Stimulated activated naive CD8-positive, alpha-beta T cell treated with anti-CD3 and anti-CD28 coated beads, Interleukin-15, Interleukin-2, amounts not matched to agents 100 U/mL and 50 U/mL, for 24 hours (primary cell): ENCODE measurements at places on chromosomes 5 and 9.

GRCh38 chr9:88243736-88244135 lies 105.5 kb upstream of the SPATA31C2 start:
- no peak for DNase-seq

DNA sequence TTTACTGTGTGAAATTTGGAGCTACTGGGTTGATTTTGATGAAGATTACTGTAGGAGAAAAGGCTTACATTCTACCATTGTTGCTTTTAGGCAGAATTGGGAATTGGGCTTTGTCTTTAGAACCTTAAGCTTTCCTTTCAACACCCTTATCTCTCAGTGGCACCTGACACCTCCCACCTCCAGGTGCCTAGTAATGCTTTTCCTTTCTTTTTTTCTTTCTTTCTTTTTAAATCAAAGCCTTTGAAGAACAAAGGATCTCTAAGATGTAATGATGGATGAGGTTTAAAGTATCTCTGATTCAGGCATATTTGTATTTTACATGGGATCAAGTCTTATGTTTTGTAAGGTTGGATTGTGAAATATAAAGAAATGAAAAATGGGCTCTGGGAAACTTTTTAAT lies 2.9 kb upstream of the ADGRV1 start:
- DNase-seq, result no peak

- no peak for DNase-seq
These were observed 13.0 kb downstream of the ACTL7B start for GRCh38 chr9:108842610-108843295.

DNA sequence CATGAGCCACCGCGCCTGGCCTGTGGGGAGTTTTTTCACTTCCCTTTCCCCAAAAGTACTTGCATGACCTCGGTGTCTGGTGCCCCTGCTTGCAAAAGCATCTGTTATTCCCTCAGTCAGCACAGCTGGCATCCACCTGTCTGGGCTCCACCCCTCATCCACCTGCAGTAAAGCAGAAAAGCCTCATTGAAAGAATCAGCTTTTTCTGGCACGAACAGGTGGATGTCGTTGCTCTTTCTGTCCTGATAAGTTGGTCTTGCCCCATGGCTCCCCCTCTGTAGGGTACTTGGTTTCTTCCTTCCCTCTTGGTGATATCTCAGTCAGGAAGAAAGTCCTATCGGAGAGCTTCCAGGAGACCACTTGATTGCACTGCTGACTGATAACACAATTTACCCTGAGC lies 37.4 kb downstream of the WWC1 start:
- DNase-seq, result no peak

- no peak for DNase-seq
These were observed 94.8 kb downstream of the PPIC start for GRCh38 chr5:122941737-122942136.

DNA sequence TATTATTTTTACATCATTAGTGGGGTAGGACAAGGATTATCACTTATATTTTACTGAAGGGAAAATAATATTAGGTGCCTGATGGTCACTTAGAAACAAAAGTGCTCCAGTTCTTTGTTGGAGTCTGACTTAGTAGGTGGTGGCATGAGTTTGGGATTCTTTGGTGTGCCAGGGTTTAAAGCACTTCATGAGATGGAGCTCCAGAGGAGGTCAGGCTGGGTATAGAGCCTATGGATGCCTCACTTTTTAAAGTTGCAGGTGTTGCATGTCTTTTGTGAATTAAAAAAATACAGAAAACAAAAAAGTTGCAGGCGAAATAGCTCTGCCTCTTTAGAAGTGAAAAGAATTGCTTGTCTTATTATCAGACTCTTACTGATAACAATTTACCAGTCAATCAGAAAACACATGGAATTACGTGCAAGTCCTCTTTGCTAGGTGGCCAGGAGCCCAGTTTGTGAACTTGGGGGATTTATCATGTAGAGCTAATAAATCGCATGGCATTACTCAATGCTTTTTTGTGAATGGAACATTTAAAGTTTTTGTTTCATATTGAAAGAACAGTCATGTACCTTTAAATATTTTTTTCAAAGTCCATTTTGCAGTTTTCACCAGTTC lies 1.6 kb downstream of the ITK start:
- no peak for DNase-seq

- DNase-seq, result no peak
These were observed 4.5 kb upstream of the SEMA6A start for GRCh38 chr5:116579144-116579543.

DNA sequence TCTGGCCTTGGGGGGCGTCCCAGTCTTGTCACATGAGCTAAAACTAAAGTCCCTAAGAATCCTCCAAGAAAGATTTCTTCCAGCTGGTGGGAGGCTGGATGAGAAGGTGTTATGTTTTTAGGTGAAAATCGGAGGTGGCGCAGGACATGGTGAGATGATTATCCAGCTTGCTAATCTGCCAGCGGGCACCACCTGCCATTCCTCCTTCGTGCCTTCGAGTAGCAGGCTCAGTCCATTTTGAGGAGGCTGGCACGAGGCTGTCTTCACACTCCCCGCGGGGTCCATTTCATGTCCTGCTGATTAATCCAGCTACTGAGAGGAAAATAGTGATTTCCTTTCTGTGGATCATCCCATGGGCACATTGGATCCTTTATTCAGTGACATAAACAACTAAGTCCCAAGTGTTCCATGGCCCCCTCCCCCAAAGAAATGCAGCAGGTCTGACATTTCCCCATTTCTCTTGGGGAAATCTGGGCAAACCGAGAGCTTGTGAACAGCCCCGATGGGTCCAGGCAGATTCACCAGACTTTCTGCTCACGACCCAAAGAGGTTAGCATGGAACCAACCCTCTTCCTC lies 38.2 kb upstream of the EXOC3 start:
- no peak for DNase-seq

- DNase-seq, result no peak
These were observed 52.9 kb downstream of the GDNF start for GRCh38 chr5:37786862-37787519.

GRCh38 chr5:5800801-5801761 lies 378.6 kb downstream of the ICE1 start:
- DNase-seq, result no peak

- no peak for DNase-seq
These were observed 2.4 kb downstream of the EHMT1 start for GRCh38 chr9:137621131-137621757.

DNA sequence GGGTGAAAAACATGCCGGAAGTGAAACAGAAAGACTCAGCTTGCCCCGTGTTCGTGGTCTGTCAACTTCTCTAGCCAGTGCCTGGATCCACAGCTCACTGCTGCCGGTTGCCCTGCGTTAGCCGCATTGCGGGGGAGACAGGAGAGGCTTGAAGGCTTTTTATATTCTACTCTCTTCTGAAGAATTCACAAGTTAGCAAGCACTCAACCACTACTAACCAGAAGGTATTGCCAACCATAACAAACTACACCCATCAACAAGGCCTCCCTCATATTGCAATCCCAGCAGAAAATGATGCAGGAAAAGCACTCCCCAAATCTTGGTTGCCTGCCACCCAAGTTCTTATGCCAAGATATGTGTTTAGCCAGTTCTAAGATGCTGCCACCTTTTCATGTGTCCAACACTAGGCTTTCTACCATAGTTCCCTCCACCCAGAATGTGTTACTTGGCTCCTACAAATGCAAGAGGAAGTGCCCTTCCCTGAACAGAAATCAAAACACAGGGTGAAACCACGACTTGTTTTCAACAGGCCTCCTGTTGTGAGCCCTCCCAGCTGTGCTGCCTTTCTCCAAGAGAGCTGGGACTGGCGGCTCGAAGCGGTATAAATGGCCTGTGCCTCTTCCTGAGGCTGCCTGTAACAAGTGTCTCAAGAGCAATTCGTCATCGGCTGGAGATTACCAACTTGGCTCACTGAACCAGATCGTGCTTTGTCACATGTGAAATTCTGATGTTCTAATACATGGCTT lies 129.0 kb downstream of the SNX18 start:
- peak; percentile 76 for DNase-seq

DNA sequence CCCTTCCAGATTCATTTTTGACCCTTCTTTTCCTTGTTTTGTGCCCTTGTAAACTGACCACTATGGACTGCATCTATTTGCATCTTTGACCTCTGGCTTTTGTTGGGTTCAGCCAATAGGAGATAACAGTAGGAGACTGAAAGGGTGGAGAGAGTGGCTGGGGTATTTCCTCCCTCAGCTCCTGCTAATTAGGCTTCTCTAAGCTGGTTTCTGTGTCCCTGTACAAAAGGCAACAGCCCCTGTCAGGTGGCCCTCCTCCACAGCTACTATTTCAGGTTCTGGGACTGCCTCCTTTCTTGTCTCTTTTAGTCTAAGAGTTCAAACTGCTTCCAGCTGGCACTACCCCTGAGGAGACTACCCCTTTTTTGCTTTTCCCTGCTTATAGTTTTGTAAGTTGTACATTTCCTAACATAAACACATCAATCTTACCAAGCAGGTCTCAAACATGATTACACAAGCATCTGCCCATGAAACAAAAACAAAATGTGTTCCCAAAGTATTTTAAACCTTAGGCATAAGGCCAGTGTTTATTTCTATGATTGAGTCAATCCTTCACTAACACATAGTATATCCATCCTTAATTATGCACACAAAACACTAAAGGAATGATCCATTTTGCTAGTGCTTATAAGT lies 262.0 kb upstream of the TRPM3 start:
- no peak for DNase-seq

GRCh38 chr5:150419630-150420270 lies 7.0 kb upstream of the CD74 start:
- no peak for DNase-seq

- DNase-seq, result no peak
These were observed 53.5 kb upstream of the MCCC2 start for GRCh38 chr5:71533615-71534014.

- no peak for DNase-seq
These were observed 19.8 kb upstream of the PTPN3 start for GRCh38 chr9:109517901-109518377.

DNA sequence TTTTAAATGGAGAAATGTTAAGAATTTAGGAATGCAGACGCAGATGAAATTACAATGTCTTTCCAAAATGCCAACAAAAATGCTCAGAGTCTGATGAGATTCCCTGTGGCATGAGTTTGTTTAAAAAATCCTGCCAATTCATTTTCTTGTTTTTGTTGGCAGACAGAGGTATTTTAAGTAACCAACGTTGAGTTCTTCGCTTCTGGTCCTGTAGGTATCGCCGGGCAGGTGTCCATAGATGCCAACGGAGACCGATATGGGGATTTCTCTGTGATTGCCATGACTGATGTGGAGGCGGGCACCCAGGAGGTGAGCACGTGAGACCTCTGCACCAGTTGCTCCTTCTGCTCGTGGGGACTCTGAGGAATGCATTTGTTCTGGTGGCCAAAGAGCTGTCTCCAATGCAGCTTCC lies 69.4 kb downstream of the NPR3 start:
- no peak for DNase-seq

DNA sequence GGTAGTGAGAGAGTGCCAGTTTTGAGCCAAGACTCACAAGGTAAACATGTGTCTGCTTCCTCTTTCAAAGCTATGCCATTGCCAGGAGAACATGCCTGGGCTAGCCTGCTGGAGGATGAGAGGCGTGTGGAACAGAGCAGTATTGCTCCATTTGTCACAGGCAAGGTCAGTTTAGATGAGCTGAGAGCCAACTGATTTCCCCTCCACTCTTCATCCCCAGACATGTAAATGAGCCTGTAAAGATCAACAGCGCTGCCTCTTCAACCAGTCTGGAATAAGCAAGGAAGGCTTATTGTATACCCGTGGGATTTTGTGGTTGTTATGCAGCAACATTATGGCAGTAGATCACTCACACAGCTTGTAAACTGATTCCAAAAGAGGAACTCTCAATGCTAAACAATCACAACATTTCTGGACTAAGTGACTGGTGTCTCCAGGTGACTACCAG lies 8.2 kb upstream of the GDNF start:
- DNase-seq, result no peak

- peak; percentile 64 for DNase-seq
These were observed 16.0 kb downstream of the SLC22A5 start for GRCh38 chr5:132385326-132386105.

DNA sequence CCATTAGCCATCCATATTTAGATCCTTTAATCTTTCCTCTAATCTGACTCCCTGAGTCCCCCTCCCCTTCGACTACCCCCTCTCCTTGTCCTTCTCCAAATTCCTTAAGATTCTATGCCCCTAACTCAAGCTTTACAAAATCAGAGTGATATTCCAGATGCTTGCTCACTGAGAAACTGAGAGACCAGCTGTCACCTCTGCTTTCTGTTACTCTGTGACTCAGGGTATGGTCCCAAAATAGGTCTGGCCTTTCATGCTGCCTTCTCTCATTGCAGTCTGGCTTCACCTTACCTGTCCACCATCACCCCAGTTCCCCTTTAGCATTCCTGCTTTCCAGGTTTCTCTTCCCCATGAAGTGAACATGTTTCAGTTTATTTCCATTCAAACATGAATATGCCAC lies 383.3 kb upstream of the SLC30A5 start:
- no peak for DNase-seq

DNA sequence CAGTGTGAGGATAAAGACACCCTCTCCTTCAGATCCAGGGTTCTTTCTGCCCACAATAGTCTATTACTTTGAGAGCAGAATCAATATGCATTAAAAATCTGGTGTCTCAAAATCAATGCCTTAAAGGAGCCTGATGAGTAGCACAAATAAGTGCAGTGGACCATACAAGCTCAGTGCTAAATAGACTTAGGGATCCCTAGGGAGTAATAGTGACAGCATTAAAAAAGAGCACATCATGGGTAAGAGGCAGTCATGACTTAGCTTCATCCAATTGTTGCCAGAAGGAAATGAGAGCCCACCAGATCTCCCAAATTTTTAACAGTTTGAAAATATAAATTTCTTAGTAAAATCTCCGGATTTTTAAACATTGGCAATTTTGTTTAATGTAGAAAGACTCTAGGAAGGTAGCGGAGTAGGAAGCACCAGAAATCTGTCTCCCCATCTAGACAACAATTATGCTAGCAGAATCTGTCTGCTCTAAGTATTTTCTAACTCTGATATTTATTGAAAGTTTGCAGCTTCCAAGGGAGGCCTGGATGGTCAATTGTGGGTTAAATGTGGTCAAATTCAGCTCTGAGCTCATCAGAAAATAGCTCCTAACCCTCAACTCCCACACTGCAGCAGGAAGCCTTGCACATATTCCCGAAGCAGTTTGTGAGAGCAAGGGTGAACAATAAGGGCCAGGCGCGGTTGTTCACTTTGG lies 443.9 kb downstream of the TLE1 start:
- DNase-seq, result no peak

DNA sequence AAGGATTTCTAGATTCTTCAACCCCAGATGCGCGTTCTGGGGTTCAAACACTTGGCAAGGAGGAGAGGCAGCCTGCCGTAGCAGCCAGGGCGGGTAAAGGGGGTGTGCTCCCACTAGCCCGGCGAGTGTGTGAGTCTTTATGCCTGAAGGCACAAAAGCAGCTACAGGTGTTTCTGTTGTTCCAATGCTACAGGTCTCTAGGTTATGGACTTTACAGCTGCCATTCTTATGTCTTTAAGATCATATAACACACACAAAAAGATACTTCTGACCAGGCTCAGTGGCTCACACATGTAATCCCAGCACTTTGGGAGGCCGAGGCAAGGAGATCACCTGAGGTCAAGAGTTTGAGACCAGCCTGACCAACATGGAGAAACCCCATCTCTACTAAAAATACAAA lies 133.6 kb upstream of the RETREG1 start:
- DNase-seq, result no peak
